ENCODE measurements at places on chromosomes 5 and 9.

DNA sequence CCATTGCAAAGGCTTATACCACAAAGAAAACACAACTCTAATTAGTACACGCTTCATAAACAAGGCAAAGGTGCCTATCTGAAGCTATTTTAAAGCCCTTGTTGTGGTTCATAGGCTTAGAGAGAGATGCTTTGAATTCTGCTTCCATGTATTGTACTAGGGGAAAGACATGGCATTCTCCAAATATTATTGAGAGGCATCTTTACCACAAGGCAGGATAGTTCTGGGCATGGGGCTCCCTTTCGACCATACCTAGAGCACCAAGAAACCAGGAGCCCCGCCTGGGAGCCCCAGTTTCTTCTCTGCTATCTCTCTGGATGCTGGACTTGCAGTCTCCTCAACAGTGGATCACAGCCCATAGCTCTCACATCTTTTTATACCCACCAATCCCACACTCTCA lies 93.7 kb downstream of the NFIB start:
- DNase-seq = no peak

DNA sequence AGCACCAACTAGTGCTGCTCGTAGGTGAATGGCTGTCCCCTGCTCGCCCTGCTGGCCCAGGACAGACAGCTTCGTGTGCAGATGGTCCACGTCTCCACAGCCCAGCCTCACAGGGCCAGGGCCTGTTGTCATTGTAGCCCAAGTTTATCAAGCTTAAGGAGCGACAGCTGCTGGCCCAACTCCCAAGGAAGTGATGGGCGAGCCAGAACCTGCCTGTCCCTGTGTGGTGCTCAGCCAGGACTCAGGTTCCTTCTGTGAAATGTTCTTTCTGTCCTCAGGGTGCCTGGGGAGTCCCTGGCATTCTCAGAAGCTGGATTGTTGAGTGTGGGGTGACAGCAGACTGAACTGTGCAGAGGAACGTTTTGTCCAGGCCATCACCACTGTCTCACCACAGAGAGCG lies 16.4 kb downstream of the TRIP13 start:
- no peak for DNase-seq

GRCh38 chr9:104247899-104248460 lies 153.9 kb downstream of the SMC2 start:
- DNase-seq = no peak

DNA sequence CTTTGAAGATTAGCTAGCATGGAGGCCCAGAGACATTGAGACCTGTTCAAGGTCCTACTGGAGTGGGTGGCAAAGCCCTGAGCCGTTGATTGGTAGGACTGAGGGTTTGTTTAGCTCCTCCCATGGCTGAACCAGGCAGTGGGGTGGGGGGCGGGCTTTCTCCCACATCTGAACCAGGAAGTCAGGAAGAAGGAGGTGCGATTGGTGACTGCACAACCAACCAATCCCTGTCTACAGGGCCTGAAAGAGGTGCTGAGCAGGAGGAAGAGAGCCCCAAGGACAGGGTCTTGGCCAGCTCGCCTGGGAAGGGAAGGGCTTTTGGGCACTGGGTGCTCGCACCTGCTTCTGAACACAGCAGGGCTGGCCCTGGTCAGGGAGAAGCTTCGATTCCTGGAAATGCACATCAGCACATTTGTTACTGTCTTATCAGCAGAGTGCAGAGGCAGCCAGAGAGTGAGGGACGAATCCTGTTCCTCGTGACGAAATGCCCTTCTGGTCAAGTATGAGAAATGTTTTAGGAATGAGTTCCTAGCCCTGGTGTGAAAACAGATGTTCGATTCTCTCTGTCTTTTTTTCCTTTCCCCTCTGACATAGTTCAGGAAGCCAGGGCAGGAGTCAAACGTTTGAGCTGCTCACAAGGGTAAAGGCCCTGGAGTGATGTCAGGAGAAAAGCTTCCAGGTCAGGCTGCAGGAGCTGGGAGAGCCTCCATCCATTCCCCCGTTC lies 294.8 kb upstream of the KLF4 start:
- no peak for DNase-seq

DNA sequence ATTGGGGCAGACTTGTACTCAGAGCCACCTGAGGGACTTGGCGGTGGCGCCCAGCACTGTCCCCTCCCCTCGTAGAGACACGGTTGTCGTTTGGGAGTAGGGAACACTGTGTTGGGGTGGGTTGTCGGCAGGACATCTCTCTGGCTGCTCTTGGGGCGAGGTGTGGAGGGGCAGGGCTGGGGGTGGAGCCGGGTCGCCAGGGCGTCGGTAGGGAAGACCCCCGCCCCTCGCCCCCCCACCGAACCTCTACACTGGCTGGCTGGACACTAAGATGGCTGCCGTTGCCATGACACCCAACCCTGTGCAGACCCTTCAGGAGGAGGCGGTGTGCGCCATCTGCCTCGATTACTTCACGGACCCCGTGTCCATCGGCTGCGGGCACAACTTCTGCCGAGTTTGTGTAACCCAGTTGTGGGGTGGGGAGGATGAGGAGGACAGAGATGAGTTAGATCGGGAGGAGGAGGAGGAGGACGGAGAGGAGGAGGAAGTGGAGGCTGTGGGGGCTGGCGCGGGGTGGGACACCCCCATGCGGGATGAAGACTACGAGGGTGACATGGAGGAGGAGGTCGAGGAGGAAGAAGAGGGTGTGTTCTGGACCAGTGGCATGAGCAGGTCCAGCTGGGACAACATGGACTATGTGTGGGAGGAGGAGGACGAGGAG lies 778 bp downstream of the TRIM41 start:
- peak; percentile 65 for DNase-seq

GRCh38 chr5:107598958-107599357 lies 71.8 kb downstream of the EFNA5 start:
- no peak for DNase-seq

GRCh38 chr5:11040345-11040744 lies 279.3 kb upstream of the DAP start:
- DNase-seq = no peak

GRCh38 chr5:99122976-99123375 lies 194.2 kb upstream of the CHD1 start:
- no peak for DNase-seq

GRCh38 chr9:20065046-20065445 lies 276.2 kb upstream of the SLC24A2 start:
- no peak for DNase-seq

- peak; percentile 31 for DNase-seq
Observed at GRCh38 chr5:134545070-134545868, 19.8 kb downstream of the JADE2 start.

- DNase-seq = no peak
Observed at GRCh38 chr9:117080765-117081390, 334.0 kb downstream of the ASTN2 start.

GRCh38 chr9:106929471-106930177 lies 66.7 kb downstream of the ZNF462 start:
- DNase-seq = no peak

Data from activated CD4-positive, alpha-beta T cell treated with anti-CD3 and anti-CD28 coated beads, Interleukin-2, amount 50 U/mL, for 48 hours (primary cell).